Neural crest cell (in vitro differentiated cells): ENCODE measurements at places on chromosomes 3 and 15. TPM values are rescaled to one million over a fixed set of nuclear protein-coding genes. Genes with fewer than 3 reads are reported as not detected.
A peak's percentile ranks its signal among the peaks of the same experiment; 100 is the strongest.

GRCh38 chr3:94413336-94414108 is 350.7 kb downstream of the NSUN3 start:
- no peak overlapping the region for H3K4me3 ChIP-seq
- peaks cover 4% of the 10 kb centered on the region for H3K4me1 ChIP-seq
- H3K36me3 ChIP-seq: no peaks in the 10 kb centered on the region
- H3K27ac ChIP-seq: no peak overlapping the region

- peak within 1 kb of the TSS; percentile 14 for H3K27ac ChIP-seq
- no peak for DNase-seq
- no peak within 1 kb of the TSS for H3K4me3 ChIP-seq
- H3K4me1 ChIP-seq: peaks cover 7% of the 10 kb centered on the region
- H3K36me3 ChIP-seq: no peaks in the 10 kb centered on the region
Observed at GRCh38 chr3:130081351-130081881, at the start of gene ALG1L2. TSS of gene ALG1L2 (plus strand) at chr3:130081831. CDS start at chr3:130082017, 186 bp downstream.

DNA sequence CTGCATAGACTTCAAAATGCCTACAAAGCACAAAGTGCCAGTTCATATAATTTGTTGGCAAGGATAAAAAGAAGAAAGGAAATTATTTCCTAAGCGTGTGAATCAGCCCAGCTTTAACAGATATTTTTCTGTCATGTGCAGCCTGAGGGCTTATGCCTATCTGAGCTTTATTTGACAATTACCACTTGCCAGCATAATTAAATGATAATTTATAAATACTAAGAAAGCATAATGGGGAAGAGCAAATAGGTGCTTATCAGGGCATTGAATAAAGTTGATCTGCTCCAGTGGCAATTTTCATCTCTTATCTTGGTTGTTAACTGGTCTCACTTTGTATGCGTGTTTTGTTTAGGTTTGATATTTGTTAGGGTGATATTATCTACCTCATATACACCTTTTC is 313.4 kb upstream of the DNAJC19 start:
- DNase-seq: no peak
- H3K4me1 ChIP-seq: peaks cover 13% of the 10 kb centered on the region
- peaks cover 10% of the 10 kb centered on the region for H3K36me3 ChIP-seq
- no peak overlapping the region for H3K4me3 ChIP-seq
- H3K27me3 ChIP-seq: no peaks in the 10 kb centered on the region

GRCh38 chr3:17153209-17153608 is 268.5 kb downstream of the PLCL2 start:
- H3K36me3 ChIP-seq: peaks cover 24% of the 10 kb centered on the region
- DNase-seq: no peak
- H3K4me1 ChIP-seq: no peaks in the 10 kb centered on the region
- no peak overlapping the region for H3K4me3 ChIP-seq

Gene RARB
- total RNA-seq: 0.98 and 1.9 TPM in 2 replicates

Gene MME
- total RNA-seq: 0.52 and 0.91 TPM in 2 replicates
